ENCODE measurements at places on chromosomes 7 and 10. TPM values are rescaled to one million over a fixed set of nuclear protein-coding genes. Genes with fewer than 3 reads are reported as not detected.

The INSYN2A gene
- total RNA-seq, result 0.62 TPM

The TMEM26 gene
- total RNA-seq, result 9.1 TPM

The AKAP9 gene
- total RNA-seq, result 90.1 TPM

The HOXA7 gene
- 3.9 TPM for total RNA-seq

The EMX2 gene
- 5.7 TPM for total RNA-seq

The MNX1 gene
- not detected for total RNA-seq
